Substantia nigra (tissue), 51 donors: ENCODE measurements at places on chromosomes 16 and 17.
A peak's percentile ranks its signal among the peaks of the same experiment; 100 is the strongest.

DNA sequence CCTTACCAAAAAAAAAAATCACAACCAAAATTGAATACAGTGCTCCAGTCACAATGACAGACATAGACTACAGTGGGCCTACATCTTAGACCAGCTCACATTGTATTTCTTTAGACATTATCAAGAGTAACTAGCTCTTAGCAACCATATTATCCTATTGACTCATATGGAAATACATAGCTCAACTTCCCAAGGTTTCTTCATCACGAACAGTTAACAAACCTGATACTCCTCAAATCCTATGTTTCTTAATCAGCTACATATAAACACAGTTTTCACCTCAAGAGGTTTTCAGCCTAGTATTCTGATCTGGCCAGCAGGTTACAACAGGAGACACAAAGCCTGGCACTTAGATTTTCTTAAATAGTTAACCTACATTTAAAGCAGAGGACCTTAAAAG is 29.7 kb downstream of the CMC2 start:
- no peak for DNase-seq

- no peak for DNase-seq
Observed at GRCh38 chr16:28062847-28063521, 530 bp downstream of the GSG1L start.

GRCh38 chr17:69339937-69340336 is 13.0 kb upstream of the ABCA5 start:
- DNase-seq = no peak

GRCh38 chr16:48810436-48810802 is 200.4 kb upstream of the N4BP1 start:
- no peak for DNase-seq

GRCh38 chr16:11484691-11485258 is 101.9 kb downstream of the LITAF start:
- DNase-seq = no peak

- DNase-seq = no peak
Observed at GRCh38 chr17:36933512-36934143, 3.6 kb upstream of the LHX1 start.

DNA sequence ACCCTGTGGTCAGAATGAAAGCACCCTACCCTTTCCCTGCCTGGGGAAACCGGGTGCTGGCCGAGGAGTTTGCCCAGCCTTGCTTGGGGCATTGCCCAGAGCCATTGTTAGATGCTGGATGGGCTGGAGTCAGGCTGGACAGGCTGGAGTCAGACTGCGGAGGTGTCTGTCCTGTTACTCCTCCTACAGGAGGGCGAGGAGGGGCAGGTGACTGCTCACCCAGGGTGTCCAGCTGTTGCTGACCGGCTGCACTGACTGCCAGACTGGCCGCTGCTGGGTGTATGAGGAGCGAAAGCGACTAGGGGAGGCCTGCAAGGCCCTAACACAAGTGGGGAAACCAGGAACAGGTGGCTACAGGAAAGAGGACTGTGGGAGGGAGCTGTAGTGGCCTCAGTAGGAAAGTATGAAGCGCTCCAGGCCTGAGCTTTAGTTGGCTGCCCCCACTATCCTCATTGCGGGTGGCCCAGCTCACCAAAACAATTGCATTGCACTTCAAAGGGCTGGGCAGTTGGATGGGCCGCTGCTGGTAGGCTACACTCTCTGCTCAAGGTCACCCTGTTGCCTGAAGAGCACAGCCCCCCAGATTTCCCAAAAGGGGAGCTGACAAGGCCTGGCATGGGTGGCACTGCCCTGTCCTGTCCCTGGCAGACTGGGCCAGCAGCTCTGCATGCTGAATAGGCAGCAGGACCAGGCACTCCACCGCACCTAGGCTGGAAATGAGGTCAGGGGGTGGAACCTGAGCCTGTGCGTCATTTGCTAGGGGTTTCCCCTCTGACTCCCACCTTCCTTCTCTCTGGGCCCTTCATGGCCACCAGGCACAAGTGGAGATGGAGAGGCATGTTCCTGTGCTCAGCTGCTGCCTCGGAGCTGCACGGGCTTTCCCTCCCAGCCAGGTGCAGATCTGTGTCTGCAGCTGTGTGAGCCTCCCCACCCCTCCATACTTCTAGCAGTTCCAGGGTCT is 18.4 kb downstream of the LDHD start:
- DNase-seq = peak; percentile 37

DNA sequence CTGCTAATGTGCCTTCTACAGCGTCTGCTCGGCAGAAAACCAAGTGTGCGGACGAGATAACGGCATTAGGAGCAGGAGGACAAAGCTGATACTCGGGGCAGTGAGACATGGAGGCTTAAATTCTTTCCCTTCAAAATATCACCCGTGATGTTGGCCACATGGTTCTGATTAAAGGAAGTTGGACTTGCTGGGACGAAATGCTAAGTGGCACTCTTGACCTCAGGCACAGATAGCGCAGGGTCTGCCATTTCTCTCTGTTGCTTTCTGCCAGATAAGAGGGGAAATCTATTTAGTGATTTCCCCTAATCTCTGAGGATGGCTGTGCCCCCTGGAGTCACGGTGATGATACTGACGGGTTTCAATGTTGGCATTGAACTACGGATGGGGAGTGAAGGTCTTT is 509.6 kb upstream of the EEF2KMT start:
- no peak for DNase-seq

GRCh38 chr17:82874011-82874835 is 34.4 kb upstream of the ZNF750 start:
- no peak for DNase-seq

GRCh38 chr17:54348234-54348633 is 525.5 kb downstream of the KIF2B start:
- no peak for DNase-seq

- no peak for DNase-seq
Observed at GRCh38 chr17:19301274-19301951, 61.1 kb downstream of the B9D1 start.
